ENCODE measurements at places on chromosomes 7 and 10.
A peak's percentile ranks its signal among the peaks of the same experiment; 100 is the strongest.

DNA sequence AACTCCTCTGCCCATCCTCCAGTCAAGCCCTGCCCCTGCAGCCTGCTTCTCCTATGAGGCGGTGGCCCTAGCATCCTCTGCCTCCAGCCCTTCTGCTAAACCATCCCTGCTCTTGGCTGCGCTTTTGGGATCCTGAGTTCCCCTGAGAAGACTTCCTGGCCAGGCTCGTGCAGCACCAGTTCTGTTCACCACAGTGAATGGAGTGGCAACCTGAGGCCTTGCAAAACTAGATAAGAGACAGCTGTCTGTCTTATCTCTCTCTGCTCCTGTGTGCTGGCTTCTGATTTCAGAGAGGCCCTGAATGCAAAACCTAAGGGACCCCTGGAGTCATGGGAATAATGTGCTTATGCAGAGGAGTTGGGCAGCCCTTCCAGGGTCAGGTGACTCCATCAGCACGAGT is 119.2 kb downstream of the TMEM178B start:
- DNase-seq = no peak

GRCh38 chr10:31832261-31832660 is 96.4 kb downstream of the ARHGAP12 start:
- no peak for DNase-seq

GRCh38 chr7:64869121-64869725 is 33.9 kb upstream of the ZNF273 start:
- DNase-seq = no peak

- DNase-seq = peak; percentile 77
These were observed 11.7 kb downstream of the HSPB1 start for GRCh38 chr7:76314042-76314721.

GRCh38 chr10:74683067-74683466 is 143.3 kb upstream of the KAT6B start:
- DNase-seq = no peak

- DNase-seq = no peak
These were observed 519 bp upstream of the ZNF655 start for GRCh38 chr7:99557940-99558305.
